HCT116 (cell line): ENCODE measurements at places on chromosomes 3 and 15. TPM values are rescaled to one million over a fixed set of nuclear protein-coding genes. Genes with fewer than 3 reads are reported as not detected.

The CYP1A2 gene
- not detected for total RNA-seq

The BCHE gene
- total RNA-seq: not detected

The GPX1 gene
- total RNA-seq: 330 TPM

The ZSCAN29 gene
- total RNA-seq: 27.3 TPM

The OIP5 gene
- 19.7 TPM for total RNA-seq

The CCDC39 gene
- not detected for total RNA-seq

The INSYN1 gene
- total RNA-seq: 2.0 TPM

The LRRC2 gene
- not detected for total RNA-seq

The HIGD2B gene
- 0.27 TPM for total RNA-seq

The CFAP92 gene
- total RNA-seq: 3.6 TPM

The FBN1 gene
- 1.7 TPM for total RNA-seq

The NDN gene
- not detected for total RNA-seq

The TTLL13 gene
- total RNA-seq: 1.0 TPM

The GRAMD2A gene
- total RNA-seq: 8.0 TPM

The DAZL gene
- not detected for total RNA-seq

The FYCO1 gene
- 15.8 TPM for total RNA-seq

The SLC28A2 gene
- not detected for total RNA-seq

The EPHB1 gene
- total RNA-seq: 0.86 TPM

The PRSS50 gene
- not detected for total RNA-seq

The TMC3 gene
- total RNA-seq: not detected

The PP2D1 gene
- not detected for total RNA-seq

The SCN11A gene
- total RNA-seq: 0.05 TPM

The GPR171 gene
- not detected for total RNA-seq

The CYP8B1 gene
- 0.12 TPM for total RNA-seq

The DNAH12 gene
- total RNA-seq: not detected

The GOLGA6B gene
- total RNA-seq: 0.10 TPM

The UBAP1L gene
- 4.0 TPM for total RNA-seq

The ZBTB20 gene
- total RNA-seq: 42.1 TPM

The CX3CR1 gene
- total RNA-seq: 0.10 TPM

The KIF15 gene
- 20.9 TPM for total RNA-seq

The ALPK3 gene
- total RNA-seq: 2.0 TPM

The GJD2 gene
- total RNA-seq: not detected

The CHCHD6 gene
- 36.3 TPM for total RNA-seq

The PLSCR4 gene
- 4.1 TPM for total RNA-seq

The FANCD2OS gene
- not detected for total RNA-seq

The TRPM1 gene
- not detected for total RNA-seq

The FRMD5 gene
- total RNA-seq: 27.2 TPM

The GPR15 gene
- total RNA-seq: 1.1 TPM
